Fibroblast of villous mesenchyme (primary cell): ENCODE measurements at places on chromosomes 16 and 17. TPM values are rescaled to one million over a fixed set of nuclear protein-coding genes. Genes with fewer than 3 reads are reported as not detected.

The CASKIN1 gene
- total RNA-seq, result under 0.01 and 0.86 TPM in 2 replicates

The CACNG1 gene
- total RNA-seq, result not detected in 2 replicates

The KCNH6 gene
- total RNA-seq, result under 0.01 TPM in 1 of 2 replicates, not detected in the other

- DNase-seq, result peak; percentile 17
These were observed 8.9 kb upstream of the WSCD1 start for GRCh38 chr17:6061290-6061689.

- no peak for DNase-seq
These were observed 546 bp upstream of the NDUFB10 start for GRCh38 chr16:1958715-1959268.

DNA sequence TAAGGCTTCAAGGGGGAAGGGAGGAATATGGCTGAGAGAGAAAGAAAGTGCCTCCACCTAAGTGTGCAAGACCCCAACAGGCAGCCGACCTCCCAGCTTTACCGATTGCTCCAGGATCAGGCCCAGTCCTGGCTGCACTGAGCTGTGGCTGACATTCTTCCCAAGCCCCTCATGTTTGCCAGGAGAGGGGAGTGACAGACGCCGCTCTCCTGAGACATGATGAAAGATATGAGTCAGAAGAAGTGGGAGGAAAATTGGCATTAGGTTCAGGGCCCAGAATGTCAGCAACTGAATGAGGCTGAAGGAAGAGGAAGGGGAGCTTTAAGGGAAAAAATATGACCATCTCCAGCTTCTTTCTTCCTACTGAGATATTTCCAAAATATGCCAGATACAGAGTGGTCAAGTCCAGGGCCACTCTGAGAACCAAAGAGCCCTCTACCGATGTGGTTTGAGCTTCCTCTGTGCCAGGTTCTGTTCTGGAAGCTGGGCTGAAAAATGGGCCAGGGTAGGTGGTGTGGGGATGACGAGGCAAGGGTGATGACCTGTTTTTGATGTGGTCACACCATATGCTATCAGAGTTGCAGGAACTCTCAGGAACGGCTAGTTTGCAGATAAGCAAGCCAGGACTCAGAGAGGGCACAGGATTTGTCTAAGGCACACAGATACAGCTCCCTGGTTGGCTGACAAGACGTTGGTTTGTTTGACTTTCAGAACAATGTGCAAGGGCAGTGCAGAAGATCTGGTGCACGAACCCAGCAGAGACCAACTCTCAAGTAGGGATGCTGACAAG is 176.7 kb downstream of the SOX9 start:
- DNase-seq, result no peak

- no peak for DNase-seq
These were observed 17.9 kb downstream of the SALL1 start for GRCh38 chr16:51133183-51133582.

DNA sequence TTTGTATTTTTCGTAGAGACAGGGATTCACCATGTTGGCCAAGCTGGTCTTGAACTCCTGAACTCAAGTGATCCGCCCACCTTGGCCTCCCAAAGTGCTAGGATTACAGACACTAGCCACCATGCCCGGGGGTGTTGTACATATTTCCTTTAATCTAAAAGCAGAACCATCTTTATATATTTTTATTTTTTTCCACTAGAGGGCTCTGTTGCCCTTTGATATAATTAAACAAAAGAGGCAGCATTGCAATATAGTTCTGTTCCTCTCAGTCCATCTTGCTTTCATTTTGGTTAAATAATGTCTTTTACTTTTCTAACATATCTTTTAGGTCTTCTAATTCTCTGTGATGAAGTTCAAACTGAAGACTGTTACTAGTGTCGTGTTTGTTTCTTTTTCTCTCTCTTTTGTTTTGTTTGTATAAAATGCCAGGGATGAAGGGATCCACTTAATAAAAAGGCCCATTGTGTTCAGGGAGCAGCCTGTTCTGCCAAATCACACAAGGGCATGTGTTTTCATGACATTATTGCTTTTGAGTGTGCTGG is 23.4 kb downstream of the WWOX start:
- DNase-seq, result peak; percentile 69

- no peak for DNase-seq
These were observed 256.8 kb upstream of the CDH5 start for GRCh38 chr16:66109677-66110076.

GRCh38 chr17:82876602-82877379 is 37.0 kb upstream of the ZNF750 start:
- peak; percentile 83 for DNase-seq

DNA sequence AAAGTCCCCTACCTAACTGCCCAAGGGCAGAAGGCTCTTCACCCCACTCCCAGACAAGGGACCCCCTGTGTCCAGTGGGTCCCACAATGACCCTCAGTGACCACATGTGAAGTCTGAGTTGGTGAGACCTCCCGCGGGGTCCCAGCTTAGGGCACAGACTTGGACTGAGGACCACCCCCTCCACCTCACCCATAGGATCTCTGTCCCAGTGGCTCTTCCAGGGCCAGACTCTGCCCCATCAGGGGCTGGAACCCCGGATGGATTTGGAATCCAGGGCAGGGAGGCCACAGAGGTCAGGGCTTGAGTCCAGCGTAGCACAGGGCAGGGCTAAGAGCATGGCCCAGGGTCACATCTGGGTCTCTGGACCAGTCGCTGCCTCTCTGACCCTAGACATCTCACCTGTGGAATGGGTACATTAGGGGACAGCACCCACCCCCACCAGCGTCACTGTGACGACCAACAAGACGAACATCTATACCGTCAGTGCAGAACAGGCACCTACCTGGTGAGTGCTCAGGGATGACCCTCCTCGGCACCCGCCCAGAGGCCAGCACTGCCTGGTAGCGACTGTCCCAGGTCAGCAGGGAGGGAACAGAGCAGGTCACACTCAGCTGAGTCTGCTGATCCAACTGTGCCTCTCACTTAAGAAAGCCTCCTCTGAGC is 37.7 kb downstream of the TNFRSF13B start:
- DNase-seq, result no peak

GRCh38 chr17:56908001-56908542 is 5.8 kb downstream of the TRIM25 start:
- no peak for DNase-seq

- DNase-seq, result no peak
These were observed at the start of gene SCARF1 for GRCh38 chr17:1645207-1646171. TSS of gene SCARF1 (minus strand) at chr17:1645732. CDS start at chr17:1645697, 35 bp downstream.

DNA sequence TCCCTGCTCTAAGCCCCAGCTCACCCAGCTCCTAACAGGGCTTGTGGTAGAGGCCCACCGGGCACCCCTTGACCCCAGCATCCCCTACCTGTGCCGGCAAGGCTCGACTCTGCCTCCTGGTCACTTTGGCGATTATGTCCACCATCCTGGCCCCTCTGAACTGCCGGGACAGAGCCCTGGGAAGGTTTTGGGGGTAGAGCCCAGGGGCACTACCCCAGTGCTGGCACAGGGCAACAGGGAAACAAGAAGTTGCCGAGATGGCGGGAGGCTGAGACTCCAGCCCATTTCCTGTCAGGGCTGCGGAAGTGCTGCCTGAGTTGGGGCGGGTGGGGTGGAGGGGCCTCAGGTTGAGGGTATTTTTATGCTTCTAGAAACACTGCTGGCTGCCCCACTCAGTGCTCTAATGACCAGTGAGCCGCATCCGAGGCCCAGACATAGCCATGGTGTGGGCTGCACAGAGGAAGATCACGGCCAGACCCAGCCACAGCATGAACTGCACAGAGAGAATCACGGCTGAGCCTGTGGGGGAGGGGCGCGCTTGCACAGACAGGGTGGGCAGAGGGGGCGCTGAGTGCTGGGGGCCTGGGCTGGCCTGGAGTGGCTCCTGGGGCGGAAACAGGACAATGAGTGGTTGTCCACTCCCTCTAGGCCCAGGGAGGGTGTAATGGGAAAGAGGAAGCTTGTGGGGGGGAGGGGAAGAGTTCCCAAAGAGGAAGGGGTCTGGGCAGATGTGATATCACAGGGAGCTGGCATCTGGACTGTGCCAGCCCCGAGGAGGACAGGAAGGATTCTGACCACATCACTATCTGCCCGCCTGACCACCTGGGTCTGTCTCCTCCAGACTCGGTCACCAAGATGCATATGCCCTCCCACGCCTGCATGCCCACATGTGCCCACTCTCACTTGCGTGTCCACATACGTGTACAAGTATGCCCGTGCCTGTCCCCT is 22.3 kb downstream of the ARHGAP27 start:
- no peak for DNase-seq

DNA sequence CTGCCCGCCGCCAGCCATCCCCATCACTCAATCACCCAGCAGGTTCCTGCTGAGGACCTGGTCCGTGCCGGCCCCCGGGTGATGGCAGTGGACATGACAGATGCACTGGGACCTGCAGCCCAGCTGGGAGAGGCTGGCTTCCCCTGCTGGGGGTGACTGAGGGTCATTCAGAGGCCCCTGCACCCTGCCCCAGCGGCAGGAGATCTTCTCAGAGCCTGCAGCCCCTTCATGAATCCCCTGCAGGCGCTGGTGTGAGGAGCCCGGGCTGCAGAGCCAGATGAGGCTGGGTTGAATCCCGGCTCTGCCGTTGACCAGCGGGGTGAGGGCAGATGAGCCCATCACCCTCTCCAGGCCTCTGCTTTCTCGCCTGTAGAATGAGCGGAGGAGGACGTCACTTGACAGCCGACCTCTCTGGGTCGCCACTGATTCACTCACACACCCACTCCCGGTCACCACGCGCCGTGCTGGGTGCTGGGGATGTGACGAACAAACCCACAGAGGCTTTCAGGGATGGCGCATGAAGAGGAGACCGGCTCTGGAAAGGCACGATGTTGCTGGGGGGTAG is 95.2 kb upstream of the CIBAR2 start:
- DNase-seq, result peak; percentile 81

GRCh38 chr16:15811481-15812400 is 45.1 kb downstream of the MYH11 start:
- DNase-seq, result peak; percentile 97
